Thymus (tissue), 14 donors: ENCODE measurements at places on chromosomes 5 and 9.

- DNase-seq: peak; percentile 17
Measured at GRCh38 chr5:108749128-108749861, 1.6 kb downstream of the FER start.

- no peak for DNase-seq
Measured at GRCh38 chr9:14389146-14389545, 75.2 kb upstream of the NFIB start.

DNA sequence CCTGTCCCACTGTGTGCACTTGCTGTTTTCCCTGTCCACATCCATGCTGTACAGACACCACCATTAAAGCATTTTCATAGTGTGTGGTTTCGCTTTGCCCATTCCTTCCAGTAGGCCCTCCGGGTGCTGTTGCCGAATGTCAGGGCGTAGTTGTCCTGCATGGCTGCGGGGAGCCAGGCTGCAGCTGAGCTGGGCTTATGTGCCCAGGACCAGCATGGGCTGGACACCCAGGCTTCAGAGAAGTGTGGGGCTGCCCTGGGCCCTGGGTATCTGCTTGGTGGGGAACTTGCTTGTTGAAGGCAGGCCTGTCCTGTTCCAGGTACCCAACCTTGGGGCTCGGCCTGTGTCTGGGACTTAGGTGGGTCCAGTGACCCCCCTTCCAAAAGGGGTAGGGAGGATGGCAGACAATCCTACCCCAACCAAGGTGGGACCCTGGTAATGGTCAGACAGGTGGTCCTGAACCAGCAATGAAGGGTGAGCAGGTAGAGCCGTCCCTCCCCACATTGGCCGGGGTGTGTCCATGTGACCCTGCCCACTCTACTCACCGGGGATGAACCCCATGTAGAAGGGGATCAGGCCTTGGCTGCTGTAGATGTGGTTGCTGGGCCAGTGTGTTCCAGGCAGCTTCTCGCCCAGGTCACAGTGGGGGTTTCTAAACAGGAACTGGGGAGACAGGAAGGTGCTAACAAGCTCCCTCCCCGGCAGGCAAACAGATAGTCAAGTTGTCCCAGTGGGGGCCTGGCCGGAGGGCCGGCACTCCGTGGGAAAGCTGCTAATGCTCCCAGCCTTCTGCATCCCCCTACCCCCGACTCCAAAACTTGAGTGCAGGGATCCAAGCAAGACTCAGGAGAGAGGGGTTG lies 2.8 kb downstream of the TUBB4B start:
- DNase-seq: no peak

DNA sequence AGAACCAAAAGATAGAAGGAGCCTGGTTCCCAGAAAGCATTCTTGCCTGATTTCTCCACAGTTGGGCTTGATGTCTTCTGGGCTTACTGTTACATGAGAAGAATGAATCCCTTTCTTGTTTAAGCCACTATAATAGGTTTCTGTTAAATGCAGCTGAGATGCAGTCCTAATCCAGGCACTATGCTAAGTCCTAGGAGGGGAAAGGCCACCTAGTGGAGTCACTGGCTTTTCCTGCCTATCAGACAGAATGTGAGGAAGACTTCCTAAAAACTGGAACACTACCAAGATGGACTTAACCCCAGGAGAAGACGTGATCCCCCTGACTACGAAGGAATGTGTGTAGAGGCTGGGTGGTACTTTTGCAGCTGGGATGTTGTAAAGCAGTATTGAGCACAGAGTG lies 34.3 kb upstream of the FSD1L start:
- DNase-seq: no peak

- no peak for DNase-seq
Measured at GRCh38 chr5:169002953-169003555, 297.9 kb downstream of the SLIT3 start.
